ENCODE measurements at places on chromosomes 2 and 18.
A peak's percentile ranks its signal among the peaks of the same experiment; 100 is the strongest.

DNA sequence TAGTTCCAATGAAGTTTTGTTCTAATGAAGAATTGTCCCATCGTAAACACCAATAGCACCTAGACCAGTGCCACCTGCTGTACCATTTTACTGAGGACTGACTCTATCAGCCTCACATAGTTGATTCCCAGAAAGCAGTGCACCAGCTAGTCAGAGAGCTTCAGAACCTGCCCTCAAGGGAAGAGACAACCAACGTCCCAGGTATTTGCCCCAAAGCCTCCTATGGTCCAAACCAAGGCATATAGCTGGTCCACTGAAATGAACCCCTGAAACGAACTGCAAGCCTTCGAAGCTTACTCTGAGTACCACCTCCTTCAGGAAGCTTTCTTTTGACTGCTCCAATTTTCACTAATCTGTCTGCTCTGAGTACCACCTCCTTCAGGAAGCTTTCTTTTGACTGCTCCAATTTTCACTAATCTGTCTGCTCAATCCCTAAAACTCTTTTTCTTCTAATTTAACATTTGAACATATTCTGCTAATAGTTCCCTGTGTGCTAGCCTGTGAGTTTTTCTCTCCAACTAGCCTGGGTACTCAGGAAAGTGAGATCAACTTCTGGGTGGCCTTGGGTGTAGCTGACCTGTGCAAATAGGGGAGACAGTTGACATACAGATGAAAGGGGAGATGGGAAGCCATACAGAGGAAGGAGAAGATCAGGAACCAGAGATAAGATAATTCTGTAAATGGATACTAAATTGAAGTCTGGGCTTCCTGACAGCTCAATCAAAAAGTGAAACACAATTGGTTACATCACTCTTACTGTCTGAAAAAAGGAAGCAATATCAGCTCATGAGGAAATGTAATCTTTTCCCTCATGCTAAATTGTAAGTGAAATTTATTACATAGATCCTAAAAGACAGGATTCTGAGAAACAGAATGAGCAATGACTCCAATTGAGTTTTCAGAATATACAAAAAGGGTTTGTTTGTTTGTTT lies 33.5 kb upstream of the EML4 start:
- DNase-seq: no peak

DNA sequence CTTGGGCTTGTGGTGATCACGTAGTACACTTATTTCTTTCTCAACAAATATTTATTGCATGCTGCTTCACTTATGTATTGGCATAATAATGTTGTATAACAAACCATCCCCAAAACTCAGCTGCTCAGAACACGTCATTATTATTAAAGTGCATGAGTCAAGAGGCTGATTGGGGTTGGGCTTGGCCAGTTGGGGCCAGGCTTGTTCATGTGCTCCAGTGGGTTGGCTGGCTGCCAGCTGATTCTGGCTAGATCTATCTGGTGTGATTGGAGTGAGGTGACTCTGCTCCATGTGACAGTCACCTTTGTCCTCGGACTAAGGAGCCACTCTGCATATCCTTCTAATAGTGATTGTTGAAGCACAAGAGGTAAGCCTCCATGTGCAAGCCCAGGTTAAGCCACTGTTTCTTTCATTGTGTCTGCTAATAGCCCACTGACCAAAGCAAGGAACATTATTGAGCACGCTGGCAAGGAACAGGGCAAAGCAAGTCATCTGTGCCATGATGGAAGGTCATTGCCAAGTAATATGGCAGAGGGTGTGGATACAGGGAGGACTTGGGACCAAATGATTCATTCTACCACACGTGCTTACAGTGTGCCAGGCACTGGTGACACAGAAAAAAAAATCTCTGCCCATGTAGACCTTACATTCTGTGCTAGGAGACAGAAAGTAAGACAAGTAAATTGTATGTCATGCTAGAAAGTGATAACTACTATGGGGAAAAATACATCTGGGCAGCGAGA lies 63.3 kb upstream of the TMEM182 start:
- peak; percentile 12 for DNase-seq

DNA sequence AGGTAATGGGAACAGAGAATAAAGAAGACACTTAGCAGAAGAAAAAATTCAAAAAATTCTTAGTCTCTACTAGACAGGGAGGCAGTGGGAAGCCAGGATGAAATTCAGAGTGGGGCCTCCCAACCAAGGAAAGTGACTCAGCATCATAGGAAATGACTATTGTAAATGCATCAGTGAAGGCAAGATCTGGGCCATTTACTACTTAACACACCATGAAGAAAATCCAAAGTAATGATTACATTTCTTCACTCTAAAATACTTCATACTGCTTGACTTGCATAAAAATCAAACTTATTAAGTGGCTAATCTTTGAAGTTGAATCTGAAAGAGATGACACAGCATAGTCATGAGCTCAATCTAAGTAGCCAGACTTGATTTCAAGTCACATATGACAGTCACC lies 405.8 kb upstream of the SLC39A10 start:
- no peak for DNase-seq

DNA sequence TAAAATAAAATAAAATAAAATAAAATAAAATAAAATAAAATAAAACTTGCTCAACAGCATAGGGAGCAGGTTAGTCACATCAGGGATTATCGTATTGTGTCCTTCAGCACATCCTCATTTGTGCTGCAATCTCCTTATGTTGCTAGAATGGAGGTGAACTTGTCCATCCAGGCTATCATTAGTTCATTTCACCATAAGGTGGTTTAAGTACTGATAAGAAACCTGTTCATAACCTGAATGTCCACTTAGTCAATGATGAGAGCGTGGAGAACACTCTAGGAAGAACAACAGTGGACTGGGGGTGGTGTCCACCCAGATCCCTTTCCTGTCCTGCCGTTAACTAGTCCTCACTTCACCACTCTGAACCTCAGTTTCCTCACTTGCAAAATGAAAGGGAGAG lies 21.9 kb downstream of the DHRS9 start:
- no peak for DNase-seq

DNA sequence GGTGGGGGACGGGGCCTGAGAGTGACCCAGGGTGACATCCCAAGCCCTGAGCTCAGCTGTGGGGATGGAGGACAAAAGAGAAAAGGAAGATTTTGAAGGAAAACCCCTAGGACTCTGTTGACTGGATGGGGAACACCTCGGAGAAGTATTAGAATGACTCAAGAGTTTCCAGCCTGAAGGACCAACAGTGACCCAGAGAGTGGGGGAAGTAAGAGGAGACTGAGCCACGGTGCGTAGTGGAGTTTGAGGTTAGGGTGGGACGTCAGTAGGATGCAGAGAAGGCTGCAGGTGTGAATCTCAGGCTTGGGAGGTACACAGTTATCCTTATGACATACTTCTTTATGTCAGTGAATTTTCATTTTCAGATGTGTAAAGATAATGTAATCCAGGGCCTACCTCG lies 119.5 kb downstream of the NCK2 start:
- no peak for DNase-seq

DNA sequence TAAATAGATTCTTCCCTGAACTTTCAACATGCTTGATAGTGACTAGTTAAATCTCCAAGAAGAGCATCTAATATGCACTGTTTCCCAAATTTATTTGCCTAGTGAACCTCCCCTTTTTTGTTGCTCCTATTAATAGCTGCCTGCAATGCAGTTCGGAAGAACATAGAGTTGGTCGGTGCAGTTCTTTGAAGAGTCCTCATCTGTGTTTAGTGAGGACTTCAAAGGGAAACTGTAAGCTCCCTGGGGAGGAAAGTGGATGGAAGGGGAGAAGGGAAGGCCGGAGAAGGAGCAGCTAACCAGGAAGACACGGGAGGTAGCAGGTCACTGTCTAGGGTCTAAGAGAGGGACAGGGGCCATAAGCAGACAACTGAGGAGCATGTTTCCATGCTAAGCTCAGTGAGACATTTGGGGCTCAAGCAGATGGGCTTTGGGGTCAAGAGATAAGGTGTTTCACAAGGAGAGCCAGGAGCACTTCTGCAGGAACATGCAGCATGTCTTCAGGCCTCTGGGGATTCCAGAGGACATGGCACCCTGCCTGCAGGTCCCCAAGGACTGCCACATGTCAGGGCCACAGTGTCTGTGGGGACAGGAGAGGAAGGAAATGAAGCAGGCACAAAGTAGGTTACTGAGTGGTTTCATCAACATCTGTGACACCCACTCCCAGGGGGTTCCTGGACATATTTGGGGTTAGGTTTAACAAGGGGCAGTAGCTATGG lies 48.7 kb upstream of the ANXA4 start:
- no peak for DNase-seq

GRCh38 chr2:124610866-124611265 lies 585.8 kb downstream of the CNTNAP5 start:
- no peak for DNase-seq

GRCh38 chr2:167336213-167336612 lies 447.9 kb downstream of the XIRP2 start:
- no peak for DNase-seq

DNA sequence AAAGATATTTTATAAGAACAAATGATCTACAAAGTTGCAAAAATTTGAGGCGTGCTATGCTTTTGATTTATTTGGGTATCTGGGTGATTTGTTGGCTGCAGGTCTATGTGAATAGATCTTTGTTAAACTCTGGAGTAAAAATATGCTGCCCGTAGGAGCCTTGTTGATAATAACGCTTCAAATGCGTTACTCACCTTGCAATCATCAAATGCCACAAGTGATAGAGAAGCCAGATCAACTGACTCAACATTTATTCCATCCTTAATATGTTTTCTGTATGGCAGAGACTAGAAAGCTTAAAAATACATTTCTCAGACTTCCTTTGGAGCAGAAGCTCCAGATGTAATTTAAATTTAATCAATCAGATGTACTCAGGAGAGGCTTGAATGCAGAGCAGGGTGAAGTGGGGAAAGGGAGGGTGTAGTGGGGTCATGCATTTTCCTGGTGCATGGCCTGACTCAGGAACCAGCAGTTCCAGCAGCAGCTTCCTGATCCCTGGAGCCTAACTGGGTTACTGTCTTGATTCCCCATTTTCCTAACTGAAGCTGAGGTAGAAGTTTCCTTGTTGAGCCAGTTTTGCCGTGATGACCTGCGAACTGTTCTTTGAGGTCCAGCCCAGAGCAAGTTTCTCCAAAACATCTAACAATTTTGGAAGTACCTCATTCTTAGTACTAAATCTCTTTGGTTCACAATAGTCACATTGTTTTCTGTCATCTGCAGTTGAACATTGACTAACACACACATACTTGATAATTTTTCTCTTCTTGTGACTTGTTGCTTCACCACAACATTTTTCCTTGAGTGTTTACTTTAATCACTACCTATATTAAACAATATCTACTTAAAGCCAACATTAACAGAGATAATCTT lies 284.7 kb upstream of the CWC22 start:
- DNase-seq: no peak

DNA sequence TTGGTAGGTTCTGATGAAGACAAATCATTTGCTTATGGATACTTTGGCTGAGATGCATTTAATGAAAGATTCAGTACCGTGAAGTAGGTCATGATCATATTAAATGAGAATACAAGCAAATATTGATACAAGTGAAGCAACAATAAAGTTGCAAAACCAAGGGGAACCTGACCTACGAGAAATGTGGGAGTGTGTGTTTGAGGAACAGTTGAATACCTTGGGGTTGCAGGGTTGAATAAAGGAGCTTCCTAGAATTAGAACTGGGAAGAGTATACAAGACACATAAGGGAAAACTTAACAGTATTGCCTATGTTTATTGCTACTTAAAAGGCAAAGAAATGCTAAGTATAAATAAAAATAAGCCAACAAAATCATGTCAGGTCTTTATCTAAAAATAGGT lies 702.9 kb downstream of the ERBB4 start:
- DNase-seq: no peak

DNA sequence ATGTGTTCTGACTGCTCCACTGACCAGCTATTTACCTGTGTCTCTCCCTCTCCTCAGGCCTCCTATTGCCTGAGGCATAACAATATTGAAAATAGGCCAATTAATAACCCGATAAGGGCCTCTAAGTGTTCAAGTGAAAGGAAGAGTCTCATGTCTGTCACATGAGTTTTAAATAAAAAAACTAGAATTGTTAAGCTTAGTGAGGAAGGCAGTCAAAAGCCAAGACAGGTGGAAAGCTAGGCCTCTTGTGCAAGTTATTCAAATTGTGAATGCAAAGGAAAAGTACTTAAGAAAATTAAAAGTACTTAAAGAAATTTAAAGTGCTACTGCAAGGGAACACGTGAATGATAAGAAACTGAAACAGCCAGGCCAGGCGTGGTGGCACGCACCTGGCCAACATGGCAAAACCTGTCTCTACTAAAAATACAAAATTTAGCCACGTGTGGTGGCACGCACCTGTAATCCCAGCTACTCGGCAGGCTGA lies 44.9 kb upstream of the TAF4B start:
- no peak for DNase-seq

GRCh38 chr2:24122366-24123194 lies 554 bp downstream of the PFN4 start:
- peak; percentile 18 for DNase-seq

DNA sequence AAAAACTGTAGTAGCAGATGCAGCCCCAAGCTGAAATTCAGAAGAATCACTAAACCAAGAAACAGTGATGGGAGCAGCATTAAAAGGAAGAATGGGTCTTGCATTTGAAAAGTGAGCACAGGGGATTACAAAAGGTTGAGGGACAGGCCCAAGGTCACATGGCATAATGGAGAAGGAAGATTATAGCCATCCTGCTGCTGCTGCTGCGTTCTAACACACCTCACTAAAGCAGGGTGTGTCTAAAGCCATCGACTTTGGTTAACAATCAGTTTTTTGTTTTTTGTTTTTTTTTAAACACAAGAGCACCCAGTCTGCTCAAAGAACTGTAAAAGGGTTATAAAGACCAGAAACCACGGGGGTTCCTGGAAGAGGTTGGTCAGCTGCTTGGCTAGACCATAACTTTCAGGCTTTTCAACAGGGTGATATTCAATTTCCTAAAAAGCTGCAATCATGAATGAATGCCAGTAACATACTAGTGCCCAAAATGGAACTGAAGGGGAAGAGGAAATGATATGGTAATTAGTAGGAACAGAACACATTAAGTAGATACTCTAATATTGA lies 102.6 kb downstream of the MYO5B start:
- DNase-seq: peak; percentile 13

DNA sequence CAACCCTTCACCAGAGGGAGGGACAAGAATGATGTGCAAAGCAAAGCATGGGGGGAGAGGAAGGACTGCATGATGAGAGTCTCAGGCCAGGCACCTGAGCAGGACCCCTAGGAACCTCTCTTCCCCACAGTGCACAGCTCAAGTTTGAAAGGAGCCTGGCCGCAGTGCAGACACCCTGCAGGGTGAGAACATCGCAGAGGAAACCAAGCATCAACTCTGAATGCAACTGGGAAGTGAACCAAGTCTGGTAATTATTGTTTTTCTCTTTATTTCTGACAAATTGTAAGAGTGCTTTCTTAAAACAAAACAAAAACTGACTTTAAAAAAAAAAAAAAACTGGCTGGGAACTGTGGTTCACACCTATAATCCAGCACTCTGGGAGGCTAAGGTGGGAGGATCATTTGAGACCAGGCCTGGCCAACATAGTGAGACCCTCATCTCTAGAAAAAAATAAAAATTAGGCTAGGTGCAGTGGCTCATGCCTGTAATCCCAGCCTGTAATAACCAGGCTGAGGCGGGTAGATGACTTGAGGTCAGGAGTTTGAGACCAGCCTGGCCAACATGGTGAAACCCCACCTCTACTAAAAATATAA lies 15.3 kb downstream of the NPC1 start:
- DNase-seq: no peak

GRCh38 chr2:160105366-160105765 lies 43.0 kb upstream of the PLA2R1 start:
- DNase-seq: no peak

- no peak for DNase-seq
Observed at GRCh38 chr2:217163987-217164386, 304.1 kb upstream of the TNP1 start.

GRCh38 chr2:211068108-211068780 lies 511.8 kb downstream of the CPS1 start:
- DNase-seq: no peak

GRCh38 chr18:44726059-44726421 lies 45.4 kb downstream of the SETBP1 start:
- no peak for DNase-seq
